ENCODE measurements at places on chromosomes 1 and 21.

GRCh38 chr1:93977598-93977945, 68.3 kb upstream of the GCLM start:
- no peak for DNase-seq

DNA sequence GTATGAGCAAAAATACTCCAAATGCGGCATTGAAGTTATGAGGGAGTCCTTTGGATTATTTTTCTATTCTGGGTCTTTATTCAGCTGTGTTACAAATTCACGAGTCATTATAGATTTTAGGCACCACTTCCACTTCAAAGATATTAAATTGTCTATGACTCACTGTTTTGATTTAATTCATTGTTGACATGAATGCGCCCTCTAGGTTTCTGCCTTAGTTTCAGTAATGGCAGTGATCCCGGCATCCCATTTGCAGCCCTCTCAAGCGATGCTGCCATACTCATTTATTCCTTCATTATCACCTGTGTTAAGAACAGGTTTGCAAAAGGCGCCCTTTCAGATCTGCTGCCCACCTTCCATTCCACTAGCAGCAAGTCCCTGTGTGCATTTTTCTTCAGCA, 14.0 kb downstream of the RSPO1 start:
- no peak for DNase-seq

- no peak for DNase-seq
Observed at GRCh38 chr1:69425871-69426270, 141.9 kb upstream of the LRRC7 start.

- DNase-seq, result no peak
Observed at GRCh38 chr1:57007948-57008347, 42.1 kb upstream of the C8B start.

DNA sequence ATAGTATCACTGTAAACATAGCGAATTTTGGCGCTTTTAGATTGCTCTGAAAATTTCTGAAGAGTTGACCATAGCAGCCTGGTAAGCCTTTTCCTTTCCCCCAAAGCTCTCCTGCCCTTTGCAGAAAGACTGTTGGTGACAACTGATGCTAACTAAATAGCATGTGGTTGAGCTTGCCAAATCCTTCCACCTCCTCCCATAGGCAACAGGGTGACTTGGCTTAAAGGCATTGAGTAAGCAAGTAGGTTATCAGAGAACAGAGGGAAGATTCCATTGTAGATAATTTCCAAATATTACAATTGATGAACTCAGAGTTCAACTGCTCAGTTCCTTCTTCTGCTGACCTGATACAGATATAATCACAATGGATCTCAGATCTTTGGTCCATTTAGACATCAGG, 19.9 kb upstream of the HMGCL start:
- no peak for DNase-seq

GRCh38 chr1:27011058-27011764, 1.4 kb downstream of the TENT5B start:
- no peak for DNase-seq

DNA sequence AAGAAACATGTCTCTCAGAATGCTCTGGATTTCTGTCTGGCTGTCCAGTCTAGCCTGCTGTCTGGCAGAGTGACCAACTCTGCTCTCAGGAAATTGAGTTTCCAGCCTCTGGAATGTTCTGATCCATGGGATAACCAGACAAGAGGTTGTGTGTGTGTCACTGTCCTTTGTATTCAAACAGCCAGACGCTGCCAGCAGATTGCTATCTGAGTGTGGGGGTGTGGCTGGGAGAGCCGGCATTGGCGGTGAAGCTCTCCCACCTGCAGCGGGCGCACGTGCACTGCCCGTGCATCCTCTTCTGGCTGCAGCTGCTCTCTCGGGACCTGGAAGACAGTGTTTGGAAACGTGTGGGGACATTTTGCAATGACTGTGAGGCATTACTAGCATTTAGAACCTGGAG, 26.1 kb downstream of the PKP1 start:
- DNase-seq, result peak; percentile 63

DNA sequence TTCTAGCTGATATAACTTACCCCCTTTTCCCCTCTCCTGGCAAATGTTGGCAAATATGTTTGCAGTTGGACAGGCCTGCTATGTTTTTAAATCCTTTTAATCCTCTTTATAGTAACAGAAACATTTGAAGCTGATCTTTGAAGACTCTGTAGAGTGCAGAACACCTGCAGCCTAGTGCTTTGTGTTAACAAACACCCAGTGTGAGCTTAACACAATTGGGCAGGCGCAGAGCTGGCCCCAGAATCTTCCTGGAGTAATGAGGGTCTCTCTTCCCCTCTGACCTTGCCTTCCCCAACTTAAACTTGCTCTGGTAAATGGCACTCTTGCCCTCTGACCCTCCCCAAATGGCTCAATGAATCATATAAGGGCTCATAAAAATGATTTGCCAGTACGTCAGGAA, 247.9 kb upstream of the LYPLAL1 start:
- DNase-seq, result no peak

DNA sequence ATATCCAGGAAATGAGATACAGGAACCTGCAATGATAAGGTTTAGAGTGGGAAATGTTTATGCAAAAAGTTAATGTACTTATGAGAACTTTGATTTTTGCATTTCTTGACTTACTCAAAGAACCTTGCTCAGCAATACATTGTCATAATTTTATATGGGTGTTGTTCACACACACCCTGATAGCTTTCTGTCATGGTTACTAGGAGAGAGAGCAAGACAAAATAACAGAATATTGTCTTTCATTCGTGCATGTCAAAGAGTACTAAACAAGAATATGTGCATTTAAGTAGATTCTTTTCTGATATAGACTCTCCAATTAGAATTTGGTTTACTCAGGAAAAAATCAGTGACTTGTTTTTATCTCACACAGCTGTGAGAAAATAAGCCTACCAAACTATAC, 27.5 kb upstream of the KCNA3 start:
- DNase-seq, result no peak

DNA sequence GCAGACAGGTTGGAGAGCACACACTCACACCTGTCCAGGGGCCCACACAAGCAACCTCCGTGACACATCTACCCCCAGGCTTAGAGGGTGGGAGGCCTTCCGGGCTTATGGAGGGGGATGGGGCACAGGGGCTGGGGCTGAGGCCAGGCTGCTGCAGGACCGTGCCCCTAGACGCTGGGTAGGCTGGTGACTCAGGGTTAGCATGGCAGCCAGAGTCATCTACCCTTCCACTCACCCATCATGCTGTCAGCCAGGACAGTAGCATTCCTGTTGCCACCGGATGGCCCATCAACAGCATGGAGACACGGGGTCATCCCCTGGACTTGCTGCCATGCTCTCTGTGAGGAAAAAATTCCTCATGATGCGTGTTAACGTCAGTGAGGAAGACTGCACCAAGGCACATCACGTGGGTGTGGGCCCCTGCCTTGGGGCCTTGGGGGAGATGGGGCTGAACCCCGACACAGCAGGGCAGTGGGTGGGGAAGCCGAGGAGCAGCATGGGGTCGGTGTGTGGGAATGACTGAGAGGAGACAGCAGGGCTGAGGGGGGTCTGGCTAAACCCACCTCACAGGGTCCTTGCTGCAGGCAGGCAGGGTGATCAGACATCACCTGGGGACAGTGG, 52.8 kb downstream of the WNT9A start:
- DNase-seq, result peak; percentile 32

- no peak for DNase-seq
Observed at GRCh38 chr21:46264690-46265144, 20.7 kb downstream of the MCM3AP start.

DNA sequence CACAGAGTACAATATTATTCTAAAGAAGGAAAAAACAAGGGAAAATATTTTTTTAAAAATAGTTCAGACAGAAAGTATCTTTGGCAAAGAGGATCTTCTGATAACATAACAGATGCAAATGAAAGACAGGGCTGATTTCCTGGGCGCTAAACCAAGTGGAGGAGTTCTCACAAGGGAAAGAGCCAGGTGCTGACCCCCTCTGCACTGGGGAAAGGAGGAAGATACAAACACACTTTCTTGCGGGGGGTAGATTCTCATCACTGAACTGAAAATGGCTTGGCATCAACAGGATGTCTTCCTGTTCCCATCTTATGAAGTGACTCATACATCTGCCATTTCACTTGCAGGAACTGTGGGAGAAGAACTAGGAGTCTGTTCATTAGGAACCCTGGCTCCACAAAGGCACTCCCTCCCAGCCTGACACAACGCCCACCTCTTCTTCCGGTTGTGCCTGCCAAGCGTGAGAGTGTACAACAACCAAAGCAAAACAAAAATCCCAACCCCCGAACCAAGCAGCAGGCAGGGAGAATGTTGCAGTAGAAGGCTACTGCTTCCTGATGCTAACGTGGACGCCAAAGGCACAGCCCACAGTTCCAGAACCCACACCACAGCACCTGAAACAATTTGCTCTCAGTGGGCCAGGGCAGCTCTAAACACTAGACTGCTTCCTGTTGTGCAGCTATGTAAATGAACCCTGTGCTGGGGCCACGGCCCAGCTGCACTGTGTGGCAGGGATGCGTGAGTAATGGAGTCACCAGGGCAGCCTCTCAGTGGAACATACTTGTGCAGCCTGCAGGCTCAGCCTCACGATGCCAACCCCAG, 51.0 kb downstream of the GADD45A start:
- peak; percentile 77 for DNase-seq

- DNase-seq, result no peak
Observed at GRCh38 chr1:183241471-183241870, 55.4 kb downstream of the LAMC2 start.

- no peak for DNase-seq
Observed at GRCh38 chr1:51567653-51568052, 48.6 kb upstream of the EPS15 start.

GRCh38 chr1:117260761-117261423, 50.2 kb upstream of the VTCN1 start:
- no peak for DNase-seq

DNA sequence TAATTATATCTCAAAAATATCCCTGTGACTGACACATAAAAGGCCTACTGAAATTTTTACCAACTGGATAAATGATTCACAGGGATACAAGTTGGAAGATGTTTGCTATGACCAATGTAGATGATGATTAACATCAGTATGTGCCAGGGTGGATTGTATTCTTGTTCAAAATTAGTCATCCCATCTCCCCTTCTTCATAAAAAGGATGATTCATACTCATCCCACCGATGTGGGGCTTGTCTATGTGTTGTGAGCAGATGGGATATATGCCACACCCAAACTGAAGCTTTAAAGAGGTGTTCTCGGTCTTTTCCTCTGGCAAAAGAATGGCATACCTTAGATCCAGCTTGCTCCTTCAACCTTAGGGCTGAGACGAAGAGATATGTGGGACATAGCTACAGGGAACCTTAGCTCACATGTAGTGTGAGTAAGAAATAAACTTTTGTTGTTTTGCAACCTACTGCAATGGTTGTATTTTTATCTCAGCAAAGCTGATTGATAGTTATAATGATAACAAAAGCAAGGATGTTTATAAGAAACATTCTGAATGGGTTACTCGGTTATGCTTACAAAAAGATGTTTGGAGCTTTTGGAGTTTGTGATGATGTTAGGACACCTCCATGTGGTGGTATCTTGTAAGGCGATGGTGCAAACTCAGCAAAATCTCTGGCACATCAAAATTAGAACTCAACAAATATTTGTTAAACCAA, 29.4 kb downstream of the SPATA17 start:
- DNase-seq, result no peak

DNA sequence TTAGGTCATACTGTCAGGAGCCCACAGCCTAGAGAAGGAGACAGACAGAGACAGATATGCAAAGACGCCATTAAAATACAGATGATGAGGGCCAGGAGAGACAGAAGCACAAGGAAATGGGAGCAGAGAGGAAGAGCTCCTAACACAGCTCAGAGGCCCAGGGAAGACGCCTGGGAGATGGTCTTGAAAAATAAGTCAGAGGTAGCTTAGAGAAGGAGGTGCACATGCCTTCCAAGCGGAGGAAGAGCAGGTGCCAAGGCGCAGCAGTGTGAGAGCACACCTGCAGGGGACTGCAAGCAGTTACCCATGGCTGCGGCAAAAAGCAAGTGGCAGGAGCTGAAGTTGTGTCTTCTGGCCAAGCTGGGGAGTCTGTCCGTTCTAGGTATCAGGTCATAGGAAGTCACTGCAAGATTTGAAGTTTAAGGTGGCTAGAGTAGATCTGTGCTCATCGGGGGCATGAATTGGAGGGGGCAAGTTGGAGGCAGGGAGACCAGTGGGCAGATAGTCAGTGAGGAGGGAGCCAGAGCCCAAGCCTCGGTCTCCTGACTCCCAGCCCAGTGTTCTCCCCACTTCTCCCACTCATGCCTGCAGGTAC, 1.3 kb upstream of the TRABD2B start:
- DNase-seq, result no peak

DNA sequence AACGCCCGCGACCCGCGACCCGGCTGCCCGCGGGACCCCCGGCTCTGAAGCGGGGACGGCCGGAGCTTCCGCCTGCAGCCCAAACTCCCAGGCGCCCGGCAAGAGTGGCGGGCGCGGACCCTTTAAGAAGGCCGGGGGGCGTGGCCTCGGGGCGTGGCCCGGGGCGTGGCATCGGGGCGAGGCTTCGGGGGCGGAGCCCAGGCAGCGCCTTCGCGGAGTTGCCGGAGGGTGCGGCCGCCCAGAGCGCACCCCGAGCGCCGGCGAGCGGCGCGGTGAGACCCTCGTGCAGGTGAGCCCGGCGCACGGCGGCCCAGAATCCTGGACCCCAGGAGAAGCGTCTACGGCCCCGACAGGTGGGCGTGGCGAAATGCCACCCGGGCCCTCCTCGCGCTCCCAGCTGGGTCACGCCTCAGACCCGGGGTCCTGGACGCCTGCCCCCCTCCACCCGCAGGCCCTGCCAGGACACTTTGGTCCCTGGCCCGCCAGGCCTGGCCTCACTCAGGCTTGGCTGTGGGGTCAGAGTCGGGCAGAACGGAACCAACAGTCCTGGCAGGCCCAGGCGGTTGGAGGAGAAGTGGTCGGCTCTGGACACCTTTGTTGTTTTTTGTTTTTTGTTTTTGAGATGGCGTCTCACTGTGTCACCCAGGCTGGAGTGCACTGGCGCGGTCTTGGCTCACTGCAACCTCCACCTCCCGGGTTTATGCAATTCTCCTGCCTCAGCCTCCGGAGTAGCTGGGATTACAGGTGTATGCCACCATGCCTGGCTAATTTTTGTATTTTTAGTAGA, 14.4 kb downstream of the RNF223 start:
- DNase-seq, result peak; percentile 81

DNA sequence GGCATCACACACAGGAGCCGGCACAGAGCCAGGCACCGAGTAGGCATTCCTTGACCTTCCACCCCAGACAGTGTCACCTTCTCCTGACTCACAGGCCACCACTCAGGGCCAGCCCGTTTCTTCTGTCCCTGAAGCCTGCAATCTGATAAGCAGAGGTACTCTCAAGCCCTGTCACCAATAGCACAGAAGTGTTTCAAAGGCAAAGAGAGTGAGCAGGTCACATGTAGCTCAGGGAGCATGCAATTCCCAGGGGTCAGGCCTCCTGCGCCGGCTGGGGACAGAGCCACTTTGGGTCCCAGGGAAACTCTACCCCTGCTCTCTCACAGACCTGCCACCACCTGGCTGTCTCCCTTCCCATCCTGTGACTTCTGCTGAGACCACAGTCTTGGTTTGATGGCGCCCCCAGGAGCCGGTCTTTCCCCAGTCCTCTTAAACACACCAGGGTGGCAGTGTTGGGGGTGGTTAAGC, 13.2 kb downstream of the CAPN9 start:
- DNase-seq, result no peak

- DNase-seq, result no peak
Observed at GRCh38 chr1:97630948-97631347, 289.9 kb downstream of the DPYD start.
